SK-N-MC (cell line): ENCODE measurements at places on chromosomes 3 and 15.

- no peak for DNase-seq
Measured at GRCh38 chr15:78977591-78978347, 32.9 kb upstream of the CTSH start.

DNA sequence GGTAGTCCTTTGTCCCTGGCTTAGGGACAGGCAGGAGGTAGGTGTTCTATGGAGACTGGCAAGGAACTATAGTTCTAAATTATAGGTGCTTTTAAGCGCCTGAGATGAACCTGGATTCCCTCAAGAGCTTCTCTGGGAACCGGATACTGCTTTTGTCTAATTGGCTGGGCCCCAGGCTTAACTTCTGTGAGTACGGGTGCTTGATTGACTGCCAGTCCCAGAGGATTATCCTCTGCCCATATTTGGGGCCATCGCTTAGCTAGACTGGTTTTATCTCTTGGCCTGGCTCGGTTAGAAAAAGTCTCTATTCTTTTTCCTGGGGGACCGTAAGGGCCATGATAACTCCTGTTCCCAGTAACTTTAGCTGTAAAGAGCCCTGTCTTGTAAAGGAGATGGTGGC lies 339.1 kb downstream of the KCNH8 start:
- DNase-seq: no peak

GRCh38 chr15:88664151-88664778 lies 25.4 kb downstream of the ISG20 start:
- no peak for DNase-seq

- DNase-seq: no peak
Measured at GRCh38 chr3:43095370-43095769, 10.5 kb downstream of the POMGNT2 start.

- no peak for DNase-seq
Measured at GRCh38 chr3:17983106-17983505, 240.7 kb upstream of the TBC1D5 start.

GRCh38 chr3:15860014-15860934 lies 62.5 kb upstream of the ANKRD28 start:
- no peak for DNase-seq

GRCh38 chr3:143283432-143284128 lies 164.0 kb downstream of the CHST2 start:
- no peak for DNase-seq

DNA sequence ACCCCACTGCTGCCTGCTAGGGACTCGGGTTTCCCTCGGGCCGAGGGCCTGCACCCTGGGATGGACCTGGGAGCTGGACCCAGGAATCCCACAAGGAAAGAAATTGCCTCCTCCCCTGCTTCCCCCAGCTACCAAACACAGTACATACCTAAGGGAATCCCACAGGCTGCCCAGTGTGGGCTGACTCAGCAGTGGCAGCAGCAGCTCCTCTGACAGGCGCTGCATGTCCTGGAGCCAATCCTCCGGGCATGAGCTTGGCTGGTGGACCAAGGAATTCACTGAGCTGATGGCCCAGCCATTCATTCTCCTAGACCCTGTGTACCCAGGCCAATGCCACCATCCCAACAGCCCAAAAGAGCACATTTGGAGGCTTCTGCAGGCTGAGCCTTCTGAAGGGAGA lies 9.5 kb upstream of the LTK start:
- DNase-seq: no peak

DNA sequence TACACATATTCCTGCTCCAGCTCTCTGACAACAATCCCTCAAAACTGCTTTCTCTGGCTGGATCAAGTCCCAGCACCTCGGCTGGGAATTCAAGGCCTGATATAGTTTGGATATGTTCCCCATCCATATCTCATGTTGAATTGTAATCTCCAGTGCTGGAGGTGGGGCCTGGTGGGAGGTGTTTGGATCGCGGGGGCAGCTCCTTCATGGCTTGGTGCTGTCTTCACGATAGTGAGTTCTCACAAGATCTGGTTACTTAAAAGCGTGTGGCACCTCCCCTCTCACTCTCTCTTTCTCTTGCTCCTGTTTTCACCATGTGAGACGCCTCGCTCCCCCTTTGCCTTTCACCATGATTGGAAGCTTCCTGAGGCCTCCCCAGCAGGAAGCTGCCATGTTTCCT lies 47.4 kb upstream of the SYN2 start:
- no peak for DNase-seq

DNA sequence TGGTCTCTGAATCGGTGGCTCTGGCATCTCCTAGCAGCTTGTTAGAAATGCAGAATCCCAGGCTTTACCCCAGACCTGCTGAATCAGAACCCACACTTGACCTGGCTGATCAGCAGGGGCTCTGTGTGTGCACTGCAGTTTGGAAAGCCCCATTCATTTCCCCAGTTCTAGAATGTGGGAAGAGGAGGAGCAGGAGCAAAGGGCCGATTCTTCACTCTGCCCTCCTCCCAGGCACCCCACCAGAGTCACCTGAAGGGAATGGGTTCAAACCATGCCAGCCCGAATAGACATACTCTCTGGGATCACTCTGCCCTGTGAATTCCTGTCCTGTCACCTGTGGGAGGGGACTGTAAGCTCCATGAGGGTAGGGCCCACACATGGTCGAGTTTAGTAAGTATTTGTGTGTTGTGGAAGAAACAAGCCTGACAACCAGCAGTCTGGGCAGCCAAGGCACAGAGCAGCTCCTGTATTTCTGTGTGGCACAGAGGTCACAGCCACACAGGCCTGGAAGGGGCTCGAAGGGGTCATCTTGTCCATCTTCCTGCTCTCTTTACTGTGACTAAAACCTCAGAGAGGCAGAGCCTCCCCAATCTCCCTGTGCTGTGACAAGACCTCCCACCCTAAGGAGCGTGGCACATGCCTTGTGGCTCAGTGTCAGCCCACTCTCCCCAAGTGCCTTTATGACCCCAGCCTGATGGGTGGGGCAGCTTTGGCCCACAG lies 29.0 kb upstream of the HHATL start:
- no peak for DNase-seq

DNA sequence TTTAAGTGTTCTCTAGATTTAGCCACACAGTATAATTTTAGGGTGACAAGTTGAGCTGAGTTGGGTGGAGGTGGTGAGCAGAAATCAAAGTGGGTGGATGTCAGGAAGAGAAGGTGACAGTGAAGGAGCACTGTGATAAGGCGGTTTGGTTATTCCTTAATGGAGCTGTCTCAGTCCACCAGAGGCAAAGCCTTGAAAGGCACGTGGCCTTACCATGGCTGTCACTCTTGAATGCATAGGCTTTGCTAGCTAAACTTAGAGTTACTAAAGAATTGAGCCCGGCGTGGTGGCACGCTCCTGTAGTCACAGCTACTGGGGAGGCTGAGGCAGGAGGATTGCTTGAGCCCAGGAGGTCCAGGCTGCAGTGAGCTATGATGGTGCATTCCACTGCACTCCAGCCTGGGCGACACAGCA lies 560 bp upstream of the TTLL13 start:
- no peak for DNase-seq

DNA sequence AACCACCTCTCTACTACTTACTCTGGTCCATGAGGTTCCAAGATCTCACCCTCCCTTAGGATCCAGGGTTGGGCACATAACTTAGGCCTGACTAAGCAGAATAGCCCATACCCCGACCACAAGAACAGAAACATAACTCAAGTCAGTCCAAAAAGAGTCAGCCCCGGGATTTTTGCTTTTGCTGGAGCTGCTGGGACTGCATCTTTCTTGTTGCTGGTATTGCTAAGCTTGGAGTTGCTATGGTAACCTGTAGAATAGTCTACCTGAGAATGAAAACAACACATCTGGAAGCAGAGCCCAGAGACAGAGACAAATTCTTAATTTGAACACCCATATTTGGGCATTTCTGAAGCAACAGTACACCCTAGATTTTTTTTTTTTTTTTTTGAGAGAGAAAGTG lies 6.5 kb downstream of the RUBCN start:
- DNase-seq: no peak
